Activated T-cell treated with anti-CD3 and anti-CD28 coated beads, Interleukin-2, amount 50 U/mL, for 72 hours (primary cell): ENCODE measurements at places on chromosomes 6 and 20. TPM values are rescaled to one million over a fixed set of nuclear protein-coding genes. Genes with fewer than 3 reads are reported as not detected.

Gene SNAP25
- total RNA-seq: 6.9 TPM

Gene WFDC2
- 1.2 TPM for total RNA-seq

Gene CLVS2
- total RNA-seq: not detected

Gene CD24
- 1.3 TPM for total RNA-seq

Gene ZSCAN23
- 4.3 TPM for total RNA-seq

Gene CASS4
- 3.5 TPM for total RNA-seq

- H3K27me3 ChIP-seq: no peaks in the 10 kb centered on the region
- H3K36me3 ChIP-seq: no peaks in the 10 kb centered on the region
- no peak for DNase-seq
- no peak overlapping the region for H3K4me3 ChIP-seq
- no peaks in the 10 kb centered on the region for H3K4me1 ChIP-seq
- H3K27ac ChIP-seq: no peak overlapping the region
These were observed 47.7 kb upstream of the FNDC1 start for GRCh38 chr6:159121486-159121885.

DNA sequence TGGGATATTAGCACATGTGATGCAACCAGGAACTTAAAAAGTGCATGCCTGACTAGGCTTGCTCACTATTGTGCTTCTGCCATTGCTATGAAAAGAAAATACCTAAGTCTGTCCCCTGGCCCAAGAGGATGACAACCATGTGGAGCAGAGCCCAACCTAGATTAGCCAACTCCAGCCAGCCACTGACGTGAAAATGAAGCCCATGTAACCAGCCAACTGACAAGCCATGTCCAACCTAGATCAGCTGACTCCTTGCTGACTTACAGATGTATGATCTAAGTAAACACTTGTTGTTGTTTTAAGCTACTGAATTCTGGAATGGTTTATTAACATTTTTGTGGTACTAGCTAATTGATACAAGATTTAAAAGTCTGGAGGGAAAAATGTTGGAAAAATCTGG is 47.5 kb downstream of the PIGU start:
- H3K4me3 ChIP-seq: no peak overlapping the region
- H3K4me1 ChIP-seq: no peaks in the 10 kb centered on the region
- H3K27me3 ChIP-seq: no peaks in the 10 kb centered on the region
- no peak for DNase-seq
- no peak overlapping the region for H3K27ac ChIP-seq
- peaks cover 9% of the 10 kb centered on the region for H3K36me3 ChIP-seq

- H3K27ac ChIP-seq: no peak overlapping the region
- H3K36me3 ChIP-seq: peaks cover 5% of the 10 kb centered on the region
- H3K27me3 ChIP-seq: no peaks in the 10 kb centered on the region
- DNase-seq: no peak
- peaks cover 15% of the 10 kb centered on the region for H3K4me1 ChIP-seq
These were observed 84.2 kb upstream of the E2F3 start for GRCh38 chr6:20317430-20317829.

- no peaks in the 10 kb centered on the region for H3K36me3 ChIP-seq
- peak overlapping the region; percentile 68 for H3K4me3 ChIP-seq
- no peak for DNase-seq
- peak overlapping the region; percentile 80 for H3K27ac ChIP-seq
- H3K4me1 ChIP-seq: peaks cover 83% of the 10 kb centered on the region
- no peaks in the 10 kb centered on the region for H3K27me3 ChIP-seq
These were observed 43.2 kb downstream of the RANBP9 start for GRCh38 chr6:13668291-13668928.

- H3K36me3 ChIP-seq: no peaks in the 10 kb centered on the region
- DNase-seq: no peak
- H3K4me3 ChIP-seq: no peak overlapping the region
- peaks cover 17% of the 10 kb centered on the region for H3K27me3 ChIP-seq
- H3K27ac ChIP-seq: no peak overlapping the region
These were observed 110.3 kb upstream of the ENPP5 start for GRCh38 chr6:46281110-46281509.

DNA sequence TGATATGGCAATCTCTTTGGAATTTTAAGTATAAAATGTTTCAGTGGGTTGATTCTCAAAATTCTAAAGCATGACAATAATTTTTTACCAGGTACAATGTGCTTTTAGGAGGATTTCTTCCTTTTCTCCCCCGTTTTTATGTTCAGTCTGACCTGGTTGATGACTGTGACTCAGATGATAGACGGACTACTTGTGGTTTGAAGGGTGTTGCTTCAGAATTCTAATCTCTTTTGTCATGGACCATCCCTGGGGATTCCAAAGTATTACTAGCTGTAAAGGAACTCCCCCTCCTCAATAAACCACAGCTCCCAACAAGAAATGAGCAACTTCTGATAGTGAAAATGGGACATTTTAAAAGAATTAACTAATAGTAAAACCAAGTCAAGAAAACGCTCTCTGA is 34.9 kb upstream of the TNFAIP3 start:
- H3K36me3 ChIP-seq: peaks cover 15% of the 10 kb centered on the region
- H3K27me3 ChIP-seq: no peaks in the 10 kb centered on the region
- no peak for DNase-seq

DNA sequence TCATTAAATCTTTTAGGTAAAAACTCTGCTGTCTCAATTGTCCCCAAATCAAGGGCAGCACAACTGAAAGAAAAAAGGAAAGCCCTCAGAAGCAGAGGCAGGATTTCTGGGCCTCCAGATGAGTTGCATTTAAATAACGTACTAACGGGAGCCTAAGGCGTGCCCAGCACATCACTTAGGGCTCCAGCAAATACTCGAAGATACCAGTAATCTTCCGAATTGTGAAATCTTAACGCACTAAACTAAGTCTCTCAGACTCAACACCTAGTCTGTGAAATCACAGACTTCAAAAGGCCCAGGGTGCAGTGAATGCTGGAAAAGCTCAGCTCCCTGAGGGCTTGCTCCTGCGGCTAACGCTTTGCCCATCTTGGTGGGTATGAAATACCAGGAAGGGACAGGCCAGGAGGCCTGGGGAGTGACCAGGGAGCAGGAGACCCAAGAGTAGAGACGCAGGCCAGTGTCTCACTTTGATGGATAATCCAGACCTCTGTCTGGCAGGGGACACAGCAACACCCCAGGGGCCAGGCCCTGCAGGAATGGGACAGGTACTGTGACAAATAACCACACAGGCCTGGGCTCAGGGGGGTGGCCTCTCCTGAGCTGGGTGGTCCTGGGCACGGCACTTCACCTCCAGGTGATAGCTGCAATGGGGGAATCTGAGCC is 36.4 kb downstream of the RRBP1 start:
- no peaks in the 10 kb centered on the region for H3K36me3 ChIP-seq
- no peak for DNase-seq
- H3K27ac ChIP-seq: no peak overlapping the region
- peaks cover 8% of the 10 kb centered on the region for H3K4me1 ChIP-seq
- no peaks in the 10 kb centered on the region for H3K27me3 ChIP-seq

GRCh38 chr6:148803979-148804378 is 57.1 kb downstream of the UST start:
- no peaks in the 10 kb centered on the region for H3K27me3 ChIP-seq
- no peaks in the 10 kb centered on the region for H3K4me1 ChIP-seq
- H3K27ac ChIP-seq: no peak overlapping the region
- H3K36me3 ChIP-seq: no peaks in the 10 kb centered on the region

DNA sequence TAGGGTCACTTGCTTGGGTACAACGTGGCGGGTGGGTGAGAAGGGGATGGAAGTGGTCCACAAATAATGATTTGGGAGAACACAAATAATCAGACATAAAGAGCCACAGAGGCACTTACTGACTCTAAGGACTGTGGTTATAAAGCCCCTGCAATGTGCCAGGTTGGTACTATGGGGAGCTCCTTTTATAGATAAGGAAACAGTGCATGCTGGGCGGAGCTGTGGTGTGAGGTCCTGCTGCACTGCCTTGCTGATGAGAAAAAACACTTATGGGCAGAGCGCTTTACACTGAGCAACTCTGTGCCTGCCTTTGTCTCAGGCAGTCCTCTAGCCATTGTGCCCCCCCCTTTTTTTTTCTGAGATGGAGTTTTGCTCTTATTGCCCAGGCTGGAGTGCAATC is 29.1 kb upstream of the SCRT2 start:
- no peaks in the 10 kb centered on the region for H3K4me1 ChIP-seq
- no peak overlapping the region for H3K4me3 ChIP-seq
- no peak overlapping the region for H3K27ac ChIP-seq
- H3K27me3 ChIP-seq: peaks cover 29% of the 10 kb centered on the region
- DNase-seq: no peak
- peaks cover 3% of the 10 kb centered on the region for H3K36me3 ChIP-seq

DNA sequence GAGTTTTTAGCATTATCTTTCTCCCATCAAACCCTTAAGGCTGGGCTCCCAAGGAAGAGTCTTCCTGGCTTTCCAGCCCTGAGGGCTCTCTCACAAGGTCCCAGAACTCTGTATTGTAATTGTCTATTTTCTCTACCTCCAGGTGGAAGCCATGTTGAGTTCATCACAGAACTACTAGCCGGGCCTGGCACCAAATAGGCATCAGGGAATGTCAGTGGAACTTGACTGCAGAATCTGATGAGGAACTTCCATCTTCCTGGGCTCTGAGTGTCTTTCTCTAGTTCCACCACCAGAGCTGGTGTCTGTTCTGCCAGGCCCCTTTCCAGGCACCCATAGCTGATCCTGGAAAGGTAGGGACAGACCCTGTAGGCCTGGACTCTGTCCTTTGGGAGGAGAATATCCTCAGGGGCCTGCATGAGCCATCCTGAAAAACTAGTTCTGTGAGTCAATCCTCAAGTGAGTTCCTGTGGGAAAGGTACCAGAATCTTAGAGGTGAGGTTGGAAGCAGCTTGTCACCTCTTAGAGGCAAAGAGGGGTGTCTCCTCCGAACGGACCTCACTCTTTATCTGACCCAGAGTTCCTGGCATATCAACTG is 11.1 kb upstream of the TOP1 start:
- no peak overlapping the region for H3K27ac ChIP-seq
- H3K36me3 ChIP-seq: no peaks in the 10 kb centered on the region
- no peaks in the 10 kb centered on the region for H3K27me3 ChIP-seq
- no peak for DNase-seq
- H3K4me1 ChIP-seq: peaks cover 5% of the 10 kb centered on the region

DNA sequence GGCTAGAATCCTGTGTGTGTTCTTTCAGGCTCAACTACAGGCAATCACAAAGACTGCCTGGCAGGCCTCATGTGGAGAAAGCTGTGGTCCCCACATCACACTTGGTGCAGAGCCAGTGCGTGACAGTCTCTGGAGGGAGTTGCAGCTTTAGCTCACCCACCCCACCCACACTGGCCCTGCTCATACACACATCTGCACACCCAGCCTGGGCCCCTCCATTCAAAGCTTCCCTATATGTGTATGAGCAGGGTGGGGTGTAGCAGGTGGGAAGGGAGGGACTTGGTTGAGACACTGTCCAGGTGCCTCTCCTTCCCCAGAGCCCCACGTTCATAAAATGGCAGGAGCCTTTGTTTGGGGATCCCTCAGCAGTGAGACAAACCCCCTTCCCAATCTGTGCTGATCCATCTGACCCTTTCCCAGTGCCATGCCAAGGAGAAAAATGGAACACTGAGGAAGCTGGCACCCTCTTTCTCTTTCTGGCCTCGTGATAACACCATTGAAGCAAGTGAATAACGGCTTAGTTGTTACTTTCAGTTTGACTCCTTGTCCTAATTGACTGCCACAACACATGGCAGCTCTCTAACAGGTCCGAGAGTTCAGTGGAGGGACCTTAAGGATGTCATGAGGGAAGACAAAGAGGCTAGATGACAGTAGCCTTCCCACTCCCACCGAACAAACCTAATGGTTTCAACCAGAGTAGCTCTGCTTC is 53.8 kb upstream of the NRSN1 start:
- no peak overlapping the region for H3K27ac ChIP-seq
- DNase-seq: no peak
- H3K36me3 ChIP-seq: no peaks in the 10 kb centered on the region
- no peaks in the 10 kb centered on the region for H3K27me3 ChIP-seq

- H3K36me3 ChIP-seq: no peaks in the 10 kb centered on the region
- H3K27me3 ChIP-seq: no peaks in the 10 kb centered on the region
- DNase-seq: no peak
- no peaks in the 10 kb centered on the region for H3K4me1 ChIP-seq
- no peak overlapping the region for H3K27ac ChIP-seq
These were observed 136.8 kb downstream of the ALDH8A1 start for GRCh38 chr6:134813146-134813545.

DNA sequence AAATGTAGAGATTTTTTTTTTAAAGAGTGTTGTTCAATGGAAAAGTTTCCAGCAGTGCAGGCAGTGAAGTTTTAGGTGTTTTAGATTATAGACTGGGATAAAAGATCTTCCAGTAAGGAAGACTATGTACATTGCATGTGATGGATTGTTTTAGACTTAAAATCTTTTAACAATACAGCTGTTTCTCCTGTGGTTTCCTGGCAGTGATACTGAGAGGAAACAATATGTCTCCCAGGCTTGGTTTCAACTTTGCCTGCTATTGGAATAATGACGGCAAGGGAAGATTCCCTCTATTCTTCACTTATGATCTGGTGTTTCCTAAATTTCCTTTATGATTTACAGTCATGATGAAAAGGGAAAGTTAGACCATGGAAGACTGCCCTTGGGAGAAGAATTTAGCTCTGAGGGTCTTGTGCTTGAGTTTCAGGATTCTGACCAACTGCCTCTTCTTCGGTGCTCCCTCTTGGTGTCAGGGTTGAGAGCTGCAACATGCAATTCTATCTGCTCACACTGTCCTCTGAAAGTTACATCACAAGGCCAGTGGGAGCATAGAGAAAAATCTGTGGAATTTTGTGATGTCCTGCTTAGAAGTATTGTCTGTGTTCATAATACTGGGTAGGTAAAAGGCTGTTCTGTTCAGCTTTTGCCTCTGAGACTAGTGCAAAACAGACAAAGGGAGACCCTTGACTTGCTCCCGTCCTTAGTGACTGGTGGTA is 262.8 kb upstream of the MAN1A1 start:
- no peaks in the 10 kb centered on the region for H3K36me3 ChIP-seq
- DNase-seq: no peak
- no peak overlapping the region for H3K27ac ChIP-seq
- H3K4me1 ChIP-seq: no peaks in the 10 kb centered on the region
- no peak overlapping the region for H3K4me3 ChIP-seq

GRCh38 chr6:120646101-120646500 is 688.2 kb downstream of the TBC1D32 start:
- DNase-seq: no peak
- no peaks in the 10 kb centered on the region for H3K4me1 ChIP-seq
- H3K36me3 ChIP-seq: no peaks in the 10 kb centered on the region
- H3K27me3 ChIP-seq: no peaks in the 10 kb centered on the region
- no peak overlapping the region for H3K27ac ChIP-seq

DNA sequence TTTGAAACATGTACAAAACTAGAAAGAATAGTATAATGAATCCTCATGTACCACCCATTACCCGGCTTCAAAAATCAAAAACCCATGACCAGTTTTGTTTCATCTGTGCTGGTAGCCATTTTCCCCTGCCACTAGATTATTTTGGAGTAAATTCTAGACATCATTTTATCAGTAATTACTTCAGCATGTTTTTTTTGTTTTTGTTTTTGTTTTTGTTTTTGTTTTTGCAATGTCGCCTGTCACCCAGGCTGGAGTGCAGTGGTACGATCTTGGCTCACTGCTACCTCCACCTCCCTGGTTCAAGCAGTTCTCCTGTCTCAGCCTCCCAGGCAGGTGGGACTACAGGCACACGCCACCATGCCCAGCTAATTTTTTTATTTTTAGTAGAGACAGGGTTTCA is 8.0 kb upstream of the PKIG start:
- peaks cover 27% of the 10 kb centered on the region for H3K4me1 ChIP-seq
- no peaks in the 10 kb centered on the region for H3K27me3 ChIP-seq
- H3K36me3 ChIP-seq: peaks cover 2% of the 10 kb centered on the region
- no peak for DNase-seq
- no peak overlapping the region for H3K27ac ChIP-seq
